ENCODE measurements at places on chromosomes 6 and 20.

DNA sequence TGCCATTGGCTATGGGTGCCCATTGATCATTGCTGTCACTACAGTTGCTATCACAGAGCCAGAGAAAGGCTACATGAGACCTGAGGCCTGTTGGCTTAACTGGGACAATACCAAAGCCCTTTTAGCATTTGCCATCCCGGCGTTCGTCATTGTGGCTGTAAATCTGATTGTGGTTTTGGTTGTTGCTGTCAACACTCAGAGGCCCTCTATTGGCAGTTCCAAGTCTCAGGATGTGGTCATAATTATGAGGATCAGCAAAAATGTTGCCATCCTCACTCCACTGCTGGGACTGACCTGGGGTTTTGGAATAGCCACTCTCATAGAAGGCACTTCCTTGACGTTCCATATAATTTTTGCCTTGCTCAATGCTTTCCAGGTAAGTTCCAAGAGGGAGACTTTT lies 16.4 kb downstream of the ADGRF4 start:
- DNase-seq = no peak

- DNase-seq = peak; percentile 41
Measured at GRCh38 chr20:3203315-3204123, 963 bp downstream of the DDRGK1 start.

DNA sequence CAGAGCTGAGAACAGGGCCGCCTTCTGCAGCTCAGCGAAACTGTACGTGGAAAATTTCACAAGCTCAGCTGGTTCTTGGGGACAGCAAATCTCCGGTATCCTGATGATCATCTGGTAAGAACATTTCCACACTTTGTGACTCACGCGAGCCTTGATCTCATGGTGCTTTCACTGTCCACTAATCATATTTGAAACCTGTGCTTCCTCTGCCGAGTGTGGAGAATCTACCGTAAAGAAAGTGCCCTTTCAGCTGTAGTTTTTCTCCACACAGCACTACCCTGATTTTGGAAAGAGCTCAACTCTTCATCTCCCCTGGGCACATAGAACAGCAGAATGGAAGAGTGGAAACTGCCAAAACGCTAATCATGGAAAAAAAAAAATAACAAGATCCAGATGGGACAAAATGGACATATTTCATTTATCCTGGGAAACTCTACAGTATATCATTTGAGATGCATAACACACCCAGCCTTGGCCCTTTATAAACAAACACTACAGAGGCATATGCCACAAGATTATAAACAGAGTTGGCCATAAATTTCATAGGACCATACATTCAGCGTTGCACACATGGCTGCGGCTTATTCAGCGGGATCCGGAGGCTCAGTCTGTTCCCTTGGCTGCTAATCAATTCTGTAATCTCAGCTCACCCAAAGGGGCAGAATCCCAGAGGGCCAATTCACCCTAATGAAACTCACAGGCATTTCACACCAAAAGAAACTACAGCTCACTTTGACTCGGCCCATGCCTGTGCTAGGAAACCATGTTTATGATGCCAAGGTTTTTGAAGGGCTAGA lies 434.5 kb downstream of the HDGFL1 start:
- DNase-seq = no peak

DNA sequence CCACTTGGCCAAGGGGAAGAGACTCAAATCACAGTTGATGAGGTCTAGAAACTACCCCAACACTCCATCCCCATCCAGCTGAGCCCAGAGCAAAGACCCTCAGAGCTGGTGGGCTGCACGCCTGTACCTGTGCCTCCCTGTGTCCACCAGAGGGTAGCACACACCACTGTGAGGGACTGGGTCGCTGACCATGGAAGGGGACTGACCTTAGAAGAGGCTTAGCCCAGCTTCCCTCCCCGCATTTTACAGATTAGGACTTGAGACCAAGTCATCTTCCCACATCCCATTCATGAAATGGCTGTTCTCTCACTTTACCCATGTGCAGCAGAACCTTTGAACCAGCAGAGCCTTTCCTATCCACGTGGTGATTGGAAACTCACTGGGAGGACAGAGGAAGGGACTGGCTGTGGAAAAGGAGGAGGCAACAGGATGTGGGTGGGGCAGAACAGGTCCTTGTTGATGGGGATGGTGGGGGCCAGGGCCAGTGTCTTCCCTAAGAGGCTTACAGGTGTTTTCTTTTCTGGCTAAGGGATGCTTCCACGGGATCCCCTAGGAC lies 44.3 kb downstream of the CPXM1 start:
- DNase-seq = peak; percentile 65

- peak; percentile 75 for DNase-seq
Measured at GRCh38 chr6:56524891-56525703, 117.6 kb downstream of the DST start.

DNA sequence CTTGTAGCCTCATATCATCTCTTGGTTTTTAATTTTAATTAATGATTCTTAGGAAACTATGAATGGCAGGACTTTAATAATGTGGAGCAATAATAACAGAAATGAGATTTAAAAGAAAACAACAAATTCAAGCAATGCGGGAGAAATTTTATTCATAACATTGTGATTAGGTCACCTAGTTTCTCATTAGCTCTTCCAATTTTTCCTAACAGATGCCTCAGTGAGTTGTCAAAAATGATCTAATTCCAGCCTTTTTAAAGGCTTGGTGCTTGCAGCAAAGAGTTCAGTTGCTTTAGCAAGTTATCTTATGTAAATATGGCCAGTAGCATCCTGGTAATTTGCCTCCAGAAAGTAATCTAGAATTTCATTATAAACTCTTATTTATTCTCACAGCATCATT lies 20.4 kb downstream of the PDE7B start:
- peak; percentile 53 for DNase-seq

DNA sequence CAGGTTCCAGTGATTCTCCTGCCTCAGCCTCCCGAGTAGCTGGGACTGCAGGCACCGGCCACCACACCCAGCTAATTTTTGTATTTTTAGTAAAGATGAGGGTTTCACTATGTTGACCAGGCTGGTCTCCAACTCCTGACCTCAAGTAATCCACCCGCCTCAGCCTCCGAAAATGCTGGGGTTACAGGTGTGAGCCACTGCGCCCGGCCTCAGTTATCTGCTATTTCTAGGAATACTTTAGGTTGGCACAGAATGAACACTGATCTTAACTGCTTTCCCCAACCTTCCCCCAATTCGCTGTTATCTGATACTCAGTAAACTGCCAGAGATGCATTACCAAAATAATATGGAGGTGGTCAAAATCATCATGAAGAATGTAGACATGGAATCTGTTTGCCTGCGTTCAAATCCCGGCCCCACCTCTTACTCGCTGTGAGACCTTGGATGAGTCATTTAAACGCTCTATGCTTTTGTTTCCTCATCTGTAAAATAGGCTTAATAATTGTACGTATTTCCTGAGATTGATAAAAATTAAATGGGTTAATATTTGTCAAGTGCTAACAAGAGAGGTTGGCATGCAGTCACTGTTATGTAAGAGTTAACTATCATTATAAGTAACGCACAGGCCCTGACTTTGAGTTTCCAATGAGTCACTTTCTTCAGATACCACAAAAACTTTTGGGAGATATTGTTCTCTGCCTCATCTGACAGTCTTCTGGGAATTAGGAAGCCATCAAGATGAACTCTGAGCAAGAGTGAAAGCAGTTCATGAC lies 44.5 kb upstream of the NCOA3 start:
- peak; percentile 30 for DNase-seq

DNA sequence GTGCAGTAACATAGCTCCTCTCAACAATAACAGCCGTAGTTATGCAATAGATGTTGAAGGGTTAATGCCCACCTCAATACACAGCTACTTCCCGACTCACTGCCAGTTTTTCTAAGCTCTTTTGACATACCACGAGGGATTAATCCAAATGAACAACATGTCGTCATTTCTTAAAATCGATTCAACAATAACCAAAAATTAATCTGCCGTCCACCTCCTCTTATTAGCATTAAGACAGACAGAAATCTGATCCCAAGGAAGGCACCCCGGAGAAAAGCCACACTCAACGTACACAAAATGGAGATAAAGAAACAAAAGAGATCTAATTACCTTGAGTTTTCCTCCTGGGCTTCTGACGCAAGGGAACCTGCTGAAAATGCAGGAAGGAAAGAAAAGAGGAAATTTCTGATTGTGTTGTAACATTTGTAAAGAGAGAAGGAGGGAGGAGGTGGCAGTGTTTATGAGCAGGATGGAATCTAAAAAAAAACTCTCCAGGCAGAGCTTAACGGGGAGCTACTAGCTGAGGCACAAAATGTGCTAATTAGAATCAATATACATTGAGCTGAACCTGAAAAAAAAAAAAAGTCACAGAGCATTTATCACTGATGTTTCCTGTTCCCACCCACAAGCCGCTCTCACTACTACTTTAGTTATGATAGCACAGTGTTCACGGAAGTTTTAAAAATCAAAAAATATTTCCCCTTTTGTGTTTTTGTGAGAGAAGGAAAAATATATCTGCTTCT lies 109.3 kb downstream of the IPCEF1 start:
- DNase-seq = no peak

DNA sequence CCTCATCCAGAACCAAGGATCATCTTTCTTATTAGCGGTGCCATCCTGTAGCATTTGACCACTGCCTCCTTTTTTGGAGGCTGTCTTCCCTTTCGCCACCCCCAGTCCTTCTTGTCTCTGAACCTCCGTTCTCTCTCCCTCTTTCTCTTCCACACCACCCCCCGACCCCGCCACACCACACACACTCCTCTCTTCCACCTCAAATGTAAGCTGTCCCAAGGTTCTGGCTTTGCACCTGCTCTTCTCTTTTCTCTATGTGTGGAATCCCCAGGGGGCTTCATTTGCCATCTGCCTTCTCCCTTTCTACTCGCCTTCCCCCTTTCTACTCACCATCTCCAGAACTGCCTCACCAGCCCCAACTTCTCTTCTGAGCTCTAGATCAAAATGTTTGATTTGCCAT lies 111.3 kb upstream of the CDYL start:
- no peak for DNase-seq

- DNase-seq = no peak
Measured at GRCh38 chr20:62628691-62629090, 13.6 kb upstream of the SLCO4A1 start.

DNA sequence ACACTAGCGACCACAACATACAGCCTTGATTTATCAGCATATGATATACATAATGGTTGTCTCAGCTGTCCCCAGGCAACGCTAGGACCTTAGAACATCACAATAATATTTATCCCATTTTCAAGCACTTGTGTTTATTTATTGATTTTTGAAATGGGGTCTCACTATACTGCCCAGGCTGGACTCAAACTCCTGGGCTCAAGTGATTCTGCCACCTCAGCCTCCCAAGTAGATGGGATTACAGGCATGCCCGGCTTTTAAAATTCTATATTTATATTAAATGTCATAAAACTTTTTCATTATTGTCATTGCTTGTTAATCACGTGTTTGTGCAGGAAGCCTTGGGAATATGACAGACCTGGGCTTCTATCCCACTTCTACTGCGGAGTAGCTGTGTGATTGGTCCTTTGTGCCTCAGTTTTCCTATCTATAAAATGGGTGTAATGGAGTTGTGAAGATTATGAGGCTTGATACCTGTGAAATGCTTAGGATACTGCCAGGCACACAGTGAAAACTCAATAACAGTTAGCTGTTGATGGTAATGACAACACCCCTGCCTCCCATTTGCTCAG lies 10.2 kb downstream of the COL20A1 start:
- DNase-seq = no peak

DNA sequence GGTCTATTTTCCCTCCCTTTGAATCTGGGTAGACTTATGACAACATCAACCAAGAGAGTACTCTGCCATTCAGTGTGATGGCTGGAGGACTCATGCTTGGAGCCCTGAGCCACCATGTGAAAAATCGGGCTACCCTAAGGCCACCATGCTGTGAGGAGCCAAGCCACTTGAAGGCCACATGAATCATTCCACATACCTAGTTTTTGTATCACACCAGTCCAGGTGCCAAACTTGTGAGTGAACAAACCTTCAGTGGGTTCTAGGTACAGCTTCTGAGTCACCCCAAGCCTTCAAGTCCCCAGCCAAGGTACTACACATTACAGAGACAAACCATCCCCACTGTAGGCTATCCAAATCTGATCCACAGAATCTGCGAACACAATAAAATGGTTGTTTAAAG lies 37.4 kb upstream of the E2F3 start:
- no peak for DNase-seq

GRCh38 chr6:129351807-129352206 lies 358.2 kb downstream of the ARHGAP18 start:
- DNase-seq = no peak

DNA sequence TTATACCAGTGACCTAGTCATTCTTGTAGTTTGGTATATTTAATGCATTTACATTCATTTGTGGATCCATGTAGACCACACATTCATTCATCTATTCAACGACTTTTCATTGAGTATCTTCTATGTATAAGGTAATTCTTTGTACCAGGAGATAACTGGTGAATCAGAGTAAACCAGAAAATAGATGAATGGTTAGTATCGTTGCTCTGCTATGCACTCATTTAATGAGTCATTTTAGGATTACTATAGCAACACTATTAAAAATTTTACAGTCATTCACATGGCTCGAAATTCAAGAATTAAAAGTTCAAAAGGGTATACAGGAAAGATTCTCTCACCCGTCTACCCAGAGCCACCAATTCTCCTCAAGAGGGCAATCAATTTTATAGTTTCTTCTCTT lies 26.8 kb downstream of the DOK5 start:
- DNase-seq = no peak

GRCh38 chr6:10692965-10693538 lies 1.4 kb downstream of the C6orf52 start:
- no peak for DNase-seq

GRCh38 chr6:89830170-89830809 lies 610 bp downstream of the CASP8AP2 start:
- DNase-seq = no peak

GRCh38 chr20:59949911-59950310 lies 8.3 kb upstream of the CDH26 start:
- DNase-seq = no peak

DNA sequence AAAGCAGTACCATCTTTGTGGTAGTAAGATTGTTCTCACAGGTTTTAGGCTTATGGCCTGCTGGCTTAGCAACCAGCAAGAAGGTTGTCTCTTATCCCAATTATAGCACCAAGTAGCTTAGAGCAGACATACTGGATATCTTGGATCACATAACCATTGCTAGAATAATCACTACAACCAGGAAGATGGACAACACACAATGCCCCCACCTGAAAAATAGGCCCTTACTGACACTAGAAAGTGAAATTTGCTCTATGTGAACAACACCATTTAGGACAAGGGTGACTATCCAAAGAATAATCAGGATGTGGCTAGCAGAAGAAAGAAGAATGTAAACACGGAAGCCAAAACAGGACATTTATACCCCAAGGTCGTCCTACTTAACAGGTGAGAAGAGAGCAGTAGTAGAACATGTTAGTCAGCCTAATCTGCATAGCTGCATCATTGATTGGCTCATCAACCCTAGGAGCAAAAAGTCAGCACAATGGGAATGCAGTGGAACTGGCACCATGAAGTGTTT lies 172.7 kb upstream of the MARCKS start:
- no peak for DNase-seq

GRCh38 chr6:28167068-28167467 lies 25.4 kb downstream of the ZKSCAN8 start:
- DNase-seq = peak; percentile 70
